ENCODE measurements at places on chromosomes 12 and 14. TPM values are rescaled to one million over a fixed set of nuclear protein-coding genes. Genes with fewer than 3 reads are reported as not detected.

The NXPH4 gene
- 0.40 TPM for total RNA-seq

GRCh38 chr12:92331383-92331782 is 185.7 kb upstream of the BTG1 start:
- DNase-seq, result no peak

DNA sequence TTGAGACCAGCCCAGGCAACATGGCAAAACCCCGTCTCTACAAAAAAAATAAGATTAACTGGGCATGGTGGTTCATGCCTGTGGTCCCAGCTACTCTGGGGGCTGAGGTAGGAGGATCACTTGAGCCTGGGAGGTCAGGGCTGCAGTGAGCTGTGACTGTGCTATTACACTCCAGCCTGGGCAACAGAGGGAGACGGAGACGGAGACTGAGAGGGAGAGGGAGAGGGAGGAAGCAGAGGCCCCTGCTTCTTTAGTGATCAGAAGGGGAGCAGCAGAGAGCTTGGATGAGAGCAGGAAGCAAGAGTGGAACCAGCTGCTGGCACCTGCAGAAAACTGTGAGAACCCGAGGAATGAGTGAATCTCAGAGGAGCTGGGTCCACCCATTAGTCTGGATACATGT is 45.9 kb downstream of the ISCA2 start:
- DNase-seq, result no peak

The CFAP54 gene
- 11.3 TPM for total RNA-seq
